Stimulated activated CD8-positive, alpha-beta memory T cell treated with anti-CD3 and anti-CD28 coated beads, Interleukin-15, amount 100 ng/mL, for 24 hours (primary cell): ENCODE measurements at places on chromosomes 4 and X.

GRCh38 chr4:187183346-187183745 is 459.7 kb upstream of the FAT1 start:
- no peak for DNase-seq

DNA sequence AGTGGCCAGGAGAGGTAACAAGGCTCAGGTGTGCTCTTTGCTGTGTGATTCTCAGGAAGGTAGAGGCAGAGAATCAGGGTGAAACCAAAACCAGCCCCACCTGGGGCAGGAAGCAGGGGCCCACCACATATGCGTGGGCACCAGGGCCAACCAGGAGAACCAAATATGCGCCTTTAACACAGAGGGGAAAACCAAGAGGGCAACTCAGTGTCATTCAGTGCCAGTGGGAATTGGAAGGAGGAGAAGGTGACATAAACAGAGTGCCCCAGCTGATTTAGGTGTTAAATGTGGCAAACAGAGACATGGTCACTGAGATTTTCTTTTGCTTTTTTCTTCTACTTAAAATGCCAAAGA is 106.8 kb upstream of the MAMLD1 start:
- no peak for DNase-seq

DNA sequence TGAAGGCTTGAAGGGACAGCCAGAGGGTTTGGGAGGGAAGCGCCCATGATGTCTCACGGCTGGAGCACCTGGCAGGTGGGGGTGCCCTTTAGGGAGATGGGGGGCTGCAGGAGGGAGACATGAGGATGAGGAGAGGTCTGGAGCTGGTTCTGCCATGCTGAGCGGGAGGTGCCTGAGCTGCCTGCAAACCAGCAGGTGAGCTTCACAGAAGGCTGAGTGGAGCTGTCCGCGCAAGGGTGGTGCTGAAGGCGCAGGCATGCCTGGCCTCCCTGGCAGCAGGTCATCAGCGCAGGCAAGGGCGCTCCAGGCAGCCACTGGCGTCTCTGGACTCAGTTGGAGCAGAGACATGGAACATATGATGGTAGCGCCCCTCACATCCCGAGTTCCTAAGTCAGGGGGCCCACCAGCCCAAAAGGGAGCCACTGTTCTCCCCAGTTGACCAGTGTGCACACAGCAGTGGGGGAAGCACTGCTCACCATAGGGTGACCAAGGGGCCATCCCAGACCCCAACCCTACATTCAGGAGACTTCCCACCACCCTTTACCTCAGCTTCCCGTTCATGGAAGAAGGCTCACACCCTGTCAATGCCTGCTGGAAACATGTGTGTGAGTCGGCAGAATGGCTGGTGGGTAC is 25.8 kb downstream of the ADRA2C start:
- no peak for DNase-seq

- DNase-seq = no peak
Measured at GRCh38 chr4:128603081-128603480, 206.4 kb upstream of the JADE1 start.

- no peak for DNase-seq
Measured at GRCh38 chr4:18734405-18734804, 712.9 kb upstream of the LCORL start.

DNA sequence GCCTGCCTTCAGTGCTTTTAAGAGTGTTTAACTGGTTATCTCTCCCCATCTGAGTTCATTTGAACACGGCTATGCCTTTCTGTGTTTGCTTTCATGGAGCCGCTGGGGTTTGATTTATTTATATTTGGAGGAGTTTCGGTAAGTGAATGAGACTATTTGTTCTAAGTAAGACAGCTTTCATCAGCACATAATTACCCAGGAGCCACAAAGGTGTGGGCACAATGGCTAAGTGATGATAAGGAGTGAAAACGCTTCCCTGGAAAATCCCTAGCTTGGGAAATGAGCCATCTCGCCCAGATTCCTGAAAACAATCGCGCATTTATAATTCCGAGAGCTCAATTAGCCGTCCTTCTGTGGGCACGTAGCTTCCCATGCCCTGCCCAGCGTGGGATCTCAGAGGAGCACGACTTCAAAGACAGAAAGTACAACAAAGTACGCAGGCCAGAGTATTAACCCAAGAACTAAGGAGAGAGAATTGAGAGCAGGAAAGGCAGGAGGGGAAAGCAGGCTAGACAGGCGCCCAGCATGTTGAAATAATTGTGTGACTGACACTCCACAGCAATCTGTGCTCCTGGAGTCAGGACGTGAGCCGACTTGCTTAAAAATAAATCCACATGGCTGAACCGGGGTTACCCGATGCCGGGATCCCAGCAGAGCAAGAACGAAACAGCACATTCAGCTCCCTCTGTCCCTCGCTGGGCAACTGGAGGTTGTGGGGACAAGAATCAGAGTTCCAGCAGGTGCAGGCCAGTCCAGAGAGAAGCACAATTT is 99.0 kb downstream of the DHRSX start:
- DNase-seq = no peak

GRCh38 chr4:184317234-184317918 is 99.7 kb upstream of the ENPP6 start:
- no peak for DNase-seq

DNA sequence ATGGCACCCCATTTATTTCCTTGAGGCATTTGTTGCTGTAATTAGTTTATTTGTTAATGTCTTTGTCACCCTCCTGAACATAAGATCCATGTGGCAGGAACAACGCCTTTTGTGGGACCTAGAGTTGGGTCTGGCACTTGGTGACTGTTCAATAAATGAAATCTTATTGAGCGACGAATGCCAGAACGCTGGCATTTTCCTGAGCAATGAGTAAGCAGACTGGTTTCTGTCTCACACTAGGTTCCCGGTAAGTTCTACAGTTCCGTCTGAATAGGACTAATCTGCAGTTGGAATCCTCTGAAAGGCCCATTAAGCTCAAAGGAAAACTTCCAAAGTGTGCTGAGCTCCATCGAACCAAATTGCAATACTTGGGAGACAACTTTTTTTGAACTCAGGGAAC is 49.2 kb downstream of the GATB start:
- DNase-seq = no peak

- no peak for DNase-seq
Measured at GRCh38 chrX:41192880-41193279, 107.6 kb downstream of the USP9X start.

DNA sequence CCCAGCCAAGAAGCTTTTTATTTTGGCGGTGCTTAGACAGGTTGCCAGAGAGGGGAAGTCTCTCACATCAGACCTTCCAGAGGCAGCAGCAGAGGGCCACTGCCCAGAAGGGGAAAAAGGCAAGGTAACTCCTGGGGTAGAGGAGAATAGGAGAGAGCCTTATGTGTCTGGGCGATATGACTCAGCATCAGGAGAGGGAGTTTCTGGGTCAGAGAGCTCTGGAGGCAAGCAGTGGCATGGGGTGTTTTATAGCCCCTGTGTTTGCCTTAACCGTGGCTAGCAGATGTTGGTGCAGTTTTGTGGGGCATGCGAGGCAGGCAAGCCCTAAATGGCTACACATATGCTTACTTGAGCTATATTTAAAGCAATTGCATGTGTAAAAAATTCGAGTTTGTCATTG is 8.3 kb upstream of the ZXDB start:
- no peak for DNase-seq

DNA sequence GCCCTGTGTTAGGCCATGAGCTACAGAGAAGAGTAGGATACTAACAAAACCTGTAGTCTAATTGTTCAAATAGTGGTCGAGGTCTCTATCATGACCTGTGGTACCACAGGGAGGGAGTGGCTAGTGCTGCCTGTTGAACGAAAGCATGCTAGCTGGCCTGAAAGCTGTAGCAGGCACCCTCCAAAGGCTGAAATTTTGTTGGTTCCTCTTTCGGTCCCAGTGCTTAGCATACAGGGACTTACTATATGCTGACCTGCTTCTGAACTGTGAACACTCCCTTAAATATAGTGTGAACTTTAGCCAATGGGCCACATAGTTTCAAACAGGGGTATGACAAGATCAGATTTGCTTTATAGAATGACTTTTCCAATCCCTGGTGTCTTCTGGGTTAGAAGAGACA is 113.4 kb downstream of the PJA1 start:
- DNase-seq = no peak

GRCh38 chr4:151166636-151167035 is 67.2 kb downstream of the RPS3A start:
- DNase-seq = no peak

DNA sequence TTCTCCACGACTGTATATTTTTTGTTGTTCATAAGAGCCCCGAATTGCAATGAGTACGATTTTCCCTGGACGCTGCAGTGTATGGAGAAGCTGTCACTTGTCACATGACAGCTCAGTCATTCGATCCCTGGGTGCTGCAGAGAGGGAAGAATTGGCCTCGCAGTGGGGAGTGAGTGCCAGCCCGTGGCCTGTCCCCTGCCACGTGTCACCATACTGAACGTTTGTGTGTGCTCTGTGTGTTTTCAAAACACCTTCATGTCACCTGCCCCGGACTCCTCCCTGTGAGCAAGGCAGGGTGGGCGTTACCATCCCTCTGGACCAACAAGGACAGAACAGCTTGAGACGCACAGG is 77.9 kb downstream of the TBL1X start:
- DNase-seq = no peak

DNA sequence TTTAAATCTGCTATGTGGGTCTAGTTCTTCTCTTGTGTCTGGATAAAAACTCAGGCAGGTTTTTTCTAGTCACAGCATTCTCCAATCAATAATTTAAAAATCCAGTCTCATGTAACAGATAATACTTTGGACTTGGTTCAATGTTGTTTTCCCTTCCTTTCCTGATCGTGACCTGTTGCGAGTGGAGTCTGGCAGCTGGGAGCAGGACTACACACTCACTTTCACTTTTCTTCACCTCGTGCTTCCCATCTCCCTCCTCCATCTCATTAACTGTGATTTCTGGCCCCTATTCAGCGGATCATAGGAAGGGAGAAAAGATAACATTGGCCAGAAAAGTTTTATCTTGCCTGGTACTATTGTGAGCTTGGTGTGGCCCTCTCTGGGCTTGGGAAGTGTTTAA is 96.6 kb upstream of the GATB start:
- DNase-seq = no peak

DNA sequence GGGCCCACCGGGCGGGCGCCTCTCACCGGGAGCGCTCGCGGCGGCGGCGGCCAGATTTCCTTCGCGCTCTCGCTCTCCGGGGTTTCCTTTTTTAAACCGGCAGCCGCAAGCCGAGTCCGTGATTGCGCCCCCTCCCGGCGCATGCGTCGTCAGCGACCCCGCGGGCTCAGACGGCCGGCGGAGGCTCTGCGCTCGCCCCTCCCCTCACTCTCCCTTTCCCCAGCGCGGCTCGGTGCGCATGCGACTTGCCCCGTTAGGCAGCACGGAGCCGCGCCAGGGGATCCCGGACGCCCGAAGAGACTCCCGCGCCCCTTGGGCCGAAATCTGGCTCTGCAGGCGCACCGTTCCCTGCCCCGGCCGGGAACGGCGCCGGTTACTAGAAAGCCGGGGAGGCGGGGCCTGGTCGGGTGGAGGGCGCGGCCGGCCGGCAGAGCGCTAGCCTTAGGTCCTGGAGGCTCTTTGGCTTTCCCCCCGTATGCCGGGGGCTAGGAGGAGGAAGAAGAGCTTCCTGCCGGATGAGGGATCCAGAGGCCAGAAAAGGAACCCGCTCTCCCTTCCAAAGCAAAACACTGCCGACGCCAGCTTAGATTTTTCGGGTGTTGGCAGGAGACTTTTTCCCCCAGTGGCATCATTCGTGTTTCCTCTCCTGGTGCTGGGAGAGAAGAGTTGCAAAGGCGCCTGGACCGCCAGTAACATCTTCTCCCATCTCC is at the start of gene CLOCK:
Gene CLOCK, minus strand, starts transcription at position 154 of the 710 bp plus-strand sequence. CDS start 64,124 bp downstream, outside the sequence.
- peak; percentile 65 for DNase-seq

DNA sequence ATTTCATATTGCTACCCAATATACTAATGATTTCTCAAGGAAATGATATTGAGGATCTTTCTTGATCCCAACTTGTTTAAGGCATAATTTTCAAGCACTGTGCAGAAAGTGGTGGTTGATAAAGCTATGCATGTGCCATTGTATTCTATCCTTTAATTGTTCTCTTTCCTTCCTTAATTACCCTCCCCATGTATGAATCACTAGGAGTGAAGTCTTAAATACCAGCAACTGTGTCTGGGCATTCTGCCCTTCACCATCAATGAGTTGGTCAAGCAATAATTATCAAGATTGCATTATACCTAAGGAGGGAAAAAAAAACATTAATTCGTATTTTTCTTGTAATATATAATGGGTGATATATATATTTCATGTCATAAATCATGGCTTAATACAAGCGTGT is 111.8 kb upstream of the FRMPD4 start:
- no peak for DNase-seq

DNA sequence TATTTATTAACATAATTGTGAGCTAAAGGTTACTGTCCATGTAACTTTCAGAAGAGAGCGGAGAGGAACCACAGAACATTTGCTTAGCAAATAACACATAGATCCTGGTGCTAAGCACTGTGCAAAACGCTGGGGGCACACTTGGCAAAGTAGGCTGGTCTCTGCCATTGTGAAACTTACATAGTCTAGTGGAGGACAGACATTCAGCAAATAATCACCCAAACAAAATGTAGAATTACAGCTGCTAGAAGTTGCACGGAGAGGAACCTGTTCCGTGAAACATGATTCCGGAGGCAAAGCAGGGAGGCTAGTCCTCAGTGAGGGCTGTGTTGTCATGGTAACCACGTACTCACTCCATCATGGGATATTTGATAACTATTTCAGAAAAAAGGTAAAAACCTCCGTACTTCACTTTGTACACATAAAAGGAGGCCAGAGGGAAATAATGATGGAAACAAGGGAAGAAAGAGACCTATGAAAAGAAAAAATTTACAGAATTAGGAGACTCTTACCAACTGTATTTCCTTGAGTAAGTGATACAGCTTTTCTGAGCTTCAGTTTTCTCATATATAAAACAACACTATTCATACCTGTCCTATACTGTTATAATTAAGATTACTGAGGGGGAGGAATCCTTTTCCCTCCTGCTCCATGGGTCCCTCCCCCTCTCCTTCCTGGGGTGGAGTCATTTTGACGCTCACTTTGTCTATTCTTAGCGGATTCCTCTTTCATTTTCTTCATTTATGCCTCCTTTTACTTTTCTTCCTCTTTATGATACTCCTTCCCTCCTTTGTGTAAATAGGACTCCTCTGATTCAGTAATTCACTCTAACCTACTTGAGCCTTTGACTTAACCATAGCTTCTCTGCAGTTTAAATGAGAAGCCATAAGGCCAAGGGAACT is 825 bp upstream of the RASGEF1B start:
- DNase-seq = no peak

DNA sequence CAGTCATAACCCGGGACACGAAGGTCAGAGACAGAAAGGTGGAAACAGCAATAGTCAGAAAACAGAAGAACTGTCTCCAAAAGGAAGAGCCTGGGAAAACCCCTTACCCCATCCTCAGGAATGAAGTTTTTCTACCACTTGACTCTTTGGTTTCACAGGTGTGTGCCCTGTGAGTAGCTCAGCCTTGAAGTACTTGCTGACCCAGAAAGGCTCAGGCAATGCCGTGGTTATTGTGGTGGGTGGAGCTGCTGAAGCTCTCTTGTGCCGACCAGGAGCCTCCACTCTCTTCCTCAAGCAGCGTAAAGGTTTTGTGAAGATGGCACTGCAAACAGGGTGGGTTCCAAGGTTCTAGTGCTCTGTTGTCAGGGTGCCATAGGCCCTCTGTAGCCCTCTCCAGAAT is 24.4 kb downstream of the DGAT2L6 start:
- DNase-seq = no peak
